ENCODE measurements at places on chromosomes 4 and X. TPM values are rescaled to one million over a fixed set of nuclear protein-coding genes. Genes with fewer than 3 reads are reported as not detected.

Gene DUX4
- not detected for polyA plus RNA-seq

GRCh38 chr4:109588176-109588575 is 28.1 kb downstream of the MCUB start:
- DNase-seq = peak; percentile 45

- peak; percentile 94 for DNase-seq
Measured at GRCh38 chr4:107689912-107690587, 30.0 kb downstream of the PAPSS1 start.

- DNase-seq = no peak
Measured at GRCh38 chr4:186416451-186417060, 138.8 kb downstream of the MTNR1A start.

DNA sequence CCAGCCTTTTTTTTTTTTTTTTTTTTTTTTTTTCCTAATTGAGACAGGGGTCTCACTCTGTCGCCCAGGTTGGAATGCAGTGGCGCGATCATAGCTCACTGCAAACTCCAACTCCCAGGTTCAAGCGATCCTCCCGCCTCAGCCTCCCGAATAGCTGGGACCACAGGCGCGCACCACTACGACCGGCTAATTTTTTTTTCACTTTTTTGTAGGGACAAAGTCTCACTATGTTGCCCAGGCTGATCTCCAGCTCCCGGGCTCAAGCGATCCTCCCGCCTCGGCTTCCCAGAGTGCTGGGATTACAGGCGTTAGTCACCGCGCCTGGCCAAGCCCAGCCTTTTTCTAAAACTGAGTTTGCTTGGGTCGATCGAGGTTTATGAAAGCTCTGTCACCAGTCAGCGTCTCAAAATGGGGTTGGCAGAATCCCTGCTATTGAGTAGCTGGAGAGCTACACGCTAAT is 1.3 kb upstream of the OTUD5 start:
- peak; percentile 86 for DNase-seq

DNA sequence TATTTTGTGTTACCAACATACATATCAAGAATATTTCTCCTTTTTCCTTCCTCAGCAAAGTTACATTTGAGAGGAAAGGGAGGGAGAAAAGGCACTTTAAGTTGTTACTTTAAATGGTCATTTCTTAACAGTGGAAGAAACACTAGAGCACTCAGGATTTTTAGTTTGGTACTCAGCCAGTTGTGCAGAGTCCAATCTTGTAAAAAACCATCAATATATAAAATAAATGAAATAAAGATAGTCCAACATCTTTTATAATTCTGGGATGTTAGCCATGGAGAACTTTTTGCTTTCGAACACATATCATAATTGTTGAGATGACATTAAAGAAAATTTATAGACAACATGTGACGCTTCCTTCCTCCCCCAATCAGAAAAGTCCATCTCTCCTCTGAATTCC is 253.8 kb downstream of the QDPR start:
- no peak for DNase-seq

DNA sequence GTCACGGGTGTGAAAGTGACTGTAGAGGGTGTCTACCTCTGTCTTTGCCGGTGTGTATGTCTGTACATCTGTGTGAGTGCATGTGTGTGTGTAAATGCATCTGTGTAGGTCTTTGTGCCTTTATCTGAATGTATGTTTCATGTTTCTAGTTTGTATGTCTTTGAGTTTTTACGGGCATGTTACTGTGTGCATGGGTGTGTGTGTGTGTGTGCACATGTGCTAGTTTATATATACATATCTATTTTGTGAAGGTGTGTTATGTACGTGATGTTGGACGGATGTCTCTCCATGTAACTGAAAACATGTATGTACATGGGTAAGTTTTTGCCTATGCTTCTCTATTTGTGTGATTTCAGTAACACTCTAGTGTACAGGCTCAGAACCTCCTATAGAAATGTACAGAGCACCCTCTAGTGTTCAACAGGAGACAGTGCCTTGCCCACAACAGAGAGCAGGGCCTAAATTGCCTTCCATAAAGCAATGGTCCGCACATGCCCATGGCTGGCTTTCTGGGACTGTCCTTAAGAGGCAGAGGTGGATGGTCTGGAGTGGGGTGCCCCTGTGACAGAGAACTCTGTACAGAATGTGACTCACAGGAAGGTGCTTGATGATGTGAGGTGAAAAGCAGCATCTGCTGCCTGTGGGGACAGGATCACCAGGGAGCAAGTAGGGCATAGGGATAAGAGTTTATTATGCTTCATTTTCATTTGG is 343.5 kb downstream of the RAPGEF2 start:
- DNase-seq = peak; percentile 86

GRCh38 chr4:155408796-155409195 is 32.0 kb upstream of the MAP9 start:
- no peak for DNase-seq

DNA sequence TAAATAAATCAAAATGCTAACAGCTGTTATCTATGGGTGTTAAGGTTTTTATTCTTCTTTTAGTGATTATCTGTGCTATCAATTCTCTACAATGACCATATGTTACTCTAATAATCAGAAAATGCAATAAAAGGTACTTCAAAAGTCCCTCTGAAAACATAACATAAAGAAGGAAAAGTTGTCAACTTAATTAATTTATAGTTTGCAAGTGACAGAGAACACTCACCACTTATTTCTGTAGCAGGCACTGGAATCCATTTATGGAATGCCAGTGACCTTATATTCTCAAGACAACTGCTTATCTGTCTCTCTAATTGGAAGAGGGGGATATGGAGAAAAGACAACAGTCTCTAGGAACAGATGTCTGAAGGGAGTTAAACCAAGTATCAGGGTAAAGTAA is 25.6 kb upstream of the PLS3 start:
- DNase-seq = no peak

GRCh38 chr4:94944726-94945125 is 187.0 kb downstream of the BMPR1B start:
- DNase-seq = no peak

- DNase-seq = no peak
Measured at GRCh38 chr4:117626664-117627063, 407.6 kb upstream of the NDST3 start.

Gene NIPAL1
- 0.76 TPM for polyA plus RNA-seq

Gene CXCL11
- not detected for polyA plus RNA-seq

Gene MAGEC1
- polyA plus RNA-seq = not detected

DNA sequence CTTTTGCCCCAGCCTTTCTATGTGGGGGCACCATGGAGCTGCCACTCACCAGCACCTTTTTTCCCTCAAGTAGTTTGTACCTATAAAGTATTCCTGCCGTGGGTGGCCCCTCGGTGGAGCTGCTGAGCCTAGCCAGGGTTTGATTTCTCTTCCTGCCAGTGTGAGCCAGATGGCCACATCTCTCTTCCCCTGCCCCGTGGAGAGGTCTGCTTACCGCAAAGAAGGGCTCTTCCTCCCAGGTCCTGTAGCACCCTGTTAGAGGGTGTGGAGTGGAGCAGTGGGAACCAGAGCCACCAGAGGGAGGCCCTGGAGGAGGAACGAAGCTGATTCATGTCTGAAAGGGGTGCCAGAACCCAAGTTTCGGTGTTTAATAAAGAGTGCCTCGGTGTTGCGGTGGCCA is 95.4 kb downstream of the PTTG2 start:
- no peak for DNase-seq

Gene AKAP14
- polyA plus RNA-seq = not detected

Data from GM23248 (cell line).